Stimulated activated CD8-positive, alpha-beta memory T cell treated with anti-CD3 and anti-CD28 coated beads, Interleukin-15, amount 100 ng/mL, for 24 hours (primary cell): ENCODE measurements at places on chromosomes 3 and 15.

DNA sequence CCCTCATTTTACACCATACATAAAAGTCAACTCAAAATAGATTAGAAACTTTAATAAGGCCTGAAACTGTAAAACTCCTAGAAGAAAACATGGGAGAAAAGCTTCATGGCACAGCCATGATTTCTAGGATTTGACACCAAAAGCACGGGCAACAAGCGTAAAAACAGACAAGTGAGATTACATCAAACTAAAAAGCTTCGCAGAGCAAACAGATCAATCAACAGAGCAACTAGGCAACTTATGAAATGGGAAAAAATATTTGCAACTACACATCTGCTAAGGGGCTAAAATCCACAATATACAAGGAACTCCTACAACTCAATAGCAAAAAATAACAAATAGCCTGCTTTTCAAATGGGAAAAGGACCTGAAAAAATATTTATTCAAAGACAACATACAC, 26.1 kb downstream of the ZNF148 start:
- DNase-seq: no peak

DNA sequence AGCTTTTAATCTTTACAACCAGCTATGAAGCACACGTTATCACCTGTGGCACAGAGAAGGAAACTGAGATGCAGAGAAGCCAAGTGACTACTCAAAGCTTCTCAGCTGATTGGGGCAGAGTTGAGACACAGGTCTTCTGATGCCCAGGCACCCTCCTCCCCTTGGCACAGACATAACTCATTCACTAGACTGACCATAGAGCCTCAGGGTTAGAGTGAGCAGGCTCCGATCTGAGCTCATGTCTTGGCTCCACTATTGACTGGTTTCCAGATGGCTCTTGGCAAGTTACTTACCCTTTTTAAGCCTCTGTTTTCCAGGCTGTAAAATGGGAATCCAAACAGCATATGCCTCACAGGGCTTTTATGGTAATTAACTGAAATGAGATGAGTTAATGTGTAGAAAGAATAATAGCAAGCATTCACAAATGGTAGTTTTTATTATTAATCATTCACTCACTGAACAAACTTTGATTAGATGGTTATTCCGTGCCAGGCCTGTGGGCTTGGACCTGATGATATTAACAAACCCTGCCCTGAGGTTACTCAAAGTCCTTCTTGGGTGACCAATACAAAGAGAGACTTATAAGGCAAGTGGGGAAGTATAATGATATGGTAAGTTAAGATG, 184.3 kb downstream of the ANXA2 start:
- DNase-seq: no peak

DNA sequence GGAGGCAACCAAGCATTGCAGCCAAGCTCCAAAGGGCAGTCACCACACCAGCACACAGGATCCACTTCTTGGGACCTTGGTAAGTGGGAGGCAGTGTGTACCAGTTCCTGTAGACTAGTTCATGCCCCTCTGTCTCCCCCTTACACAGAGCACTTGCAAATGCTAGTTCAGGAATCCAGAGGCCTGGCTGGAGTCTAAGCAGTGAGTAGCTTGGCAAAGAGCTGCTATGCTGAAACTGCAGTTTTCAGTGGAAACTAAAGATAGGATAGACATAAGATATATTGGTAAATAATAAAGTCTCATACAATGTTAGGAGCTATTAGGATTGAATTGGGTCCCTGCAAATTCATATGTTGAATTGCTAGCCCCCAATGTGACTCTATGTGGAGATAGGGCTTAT, 13.9 kb upstream of the SLC41A3 start:
- no peak for DNase-seq

GRCh38 chr3:43613976-43614375, 7.8 kb downstream of the ANO10 start:
- DNase-seq: no peak

DNA sequence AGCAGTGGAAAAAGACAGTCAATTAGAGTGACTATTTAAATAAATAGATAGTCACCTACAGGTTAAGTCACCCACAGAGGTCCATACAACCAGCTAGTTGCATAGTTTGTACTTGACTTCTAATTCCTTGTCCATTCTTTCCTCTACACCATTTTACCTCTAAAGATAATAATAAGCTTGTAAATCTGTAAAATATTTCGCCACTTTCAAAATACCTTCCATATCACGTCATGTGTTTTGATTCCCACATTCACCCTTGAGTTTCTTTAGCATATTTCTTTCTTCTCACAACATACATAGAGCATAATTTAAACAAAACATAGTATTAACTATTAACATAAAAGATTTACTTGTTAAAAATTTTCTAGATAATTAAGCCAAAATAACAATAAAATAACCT, 689.6 kb downstream of the MECOM start:
- no peak for DNase-seq

DNA sequence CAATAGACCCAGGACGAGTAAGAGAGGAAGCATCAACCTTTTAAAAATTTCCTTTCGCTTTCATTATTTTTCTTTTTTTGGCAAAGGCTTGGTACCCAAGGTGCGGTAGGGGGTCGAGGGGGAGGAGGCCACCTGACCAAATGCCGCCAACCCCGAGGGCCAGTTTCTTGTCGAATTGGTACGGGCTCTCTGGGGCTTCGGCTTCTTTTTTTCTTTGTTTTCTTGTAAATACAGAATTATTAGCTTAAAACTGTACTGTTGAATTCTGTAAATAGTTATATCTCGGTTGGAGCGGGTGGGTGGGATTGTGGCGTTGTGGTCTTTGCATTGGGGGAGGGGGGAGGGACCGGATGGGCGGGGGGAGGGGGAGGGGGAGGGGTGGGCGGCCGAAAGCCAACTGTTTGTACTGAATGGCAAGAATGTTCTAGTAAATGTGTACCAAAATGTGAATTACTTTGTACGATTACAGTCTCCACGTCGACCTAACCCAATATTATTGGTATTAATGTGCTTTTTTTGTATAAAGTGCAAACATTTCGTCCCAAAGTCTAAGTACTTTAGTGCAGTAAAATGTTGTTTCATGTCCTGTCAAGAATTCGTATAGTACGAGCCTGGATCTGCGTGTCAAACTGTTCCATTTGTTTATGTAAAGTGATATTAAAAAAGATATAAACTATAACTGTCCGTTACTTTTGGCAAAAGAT, 4.7 kb downstream of the ZIC1 start:
- DNase-seq: no peak

GRCh38 chr3:72537448-72537847, 310.8 kb downstream of the SHQ1 start:
- DNase-seq: no peak

GRCh38 chr3:44516230-44516629, 38.8 kb upstream of the ZNF445 start:
- no peak for DNase-seq

- DNase-seq: no peak
Observed at GRCh38 chr3:123028233-123028828, 768 bp upstream of the SEMA5B start.

GRCh38 chr15:90552162-90552928, 22.6 kb downstream of the CRTC3 start:
- DNase-seq: no peak

DNA sequence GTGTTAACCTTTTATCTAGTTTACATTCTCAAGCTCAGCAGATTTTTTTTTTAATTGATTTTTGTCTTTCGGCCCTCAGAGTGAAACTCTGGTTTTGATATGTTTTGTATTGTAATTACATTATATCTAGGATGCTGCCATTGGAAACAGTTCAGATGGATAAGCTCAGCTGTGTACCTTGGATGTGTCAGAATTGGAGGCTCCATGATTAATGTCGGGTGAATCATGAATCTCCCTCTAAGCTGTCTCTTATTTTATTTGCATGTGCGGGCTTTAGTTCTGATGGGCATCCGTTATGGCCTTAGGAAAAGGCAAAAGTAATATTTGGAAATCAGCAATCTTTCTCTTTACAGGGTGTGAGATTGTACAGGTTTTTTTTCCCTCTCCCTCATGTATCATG, 4.2 kb downstream of the PTPRG start:
- DNase-seq: no peak

DNA sequence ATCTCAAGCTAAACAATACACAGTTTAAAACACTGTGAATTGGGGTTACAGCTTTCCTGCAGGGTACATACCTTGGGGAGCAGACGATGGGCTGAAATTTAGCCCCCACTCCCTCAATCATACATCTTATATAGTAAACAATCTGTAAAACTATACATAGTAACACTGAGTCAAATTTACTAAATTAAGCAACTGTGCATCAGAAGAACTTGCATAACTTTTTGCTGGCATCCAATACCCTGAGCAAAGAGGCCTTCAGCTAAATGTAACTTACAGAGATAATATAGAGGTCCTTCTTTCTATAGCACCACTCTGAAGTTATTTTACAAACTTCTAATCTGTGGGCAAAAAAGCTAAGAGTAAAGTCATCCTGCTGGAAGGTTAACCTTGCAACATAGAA, 603.6 kb upstream of the TGFBR2 start:
- no peak for DNase-seq

DNA sequence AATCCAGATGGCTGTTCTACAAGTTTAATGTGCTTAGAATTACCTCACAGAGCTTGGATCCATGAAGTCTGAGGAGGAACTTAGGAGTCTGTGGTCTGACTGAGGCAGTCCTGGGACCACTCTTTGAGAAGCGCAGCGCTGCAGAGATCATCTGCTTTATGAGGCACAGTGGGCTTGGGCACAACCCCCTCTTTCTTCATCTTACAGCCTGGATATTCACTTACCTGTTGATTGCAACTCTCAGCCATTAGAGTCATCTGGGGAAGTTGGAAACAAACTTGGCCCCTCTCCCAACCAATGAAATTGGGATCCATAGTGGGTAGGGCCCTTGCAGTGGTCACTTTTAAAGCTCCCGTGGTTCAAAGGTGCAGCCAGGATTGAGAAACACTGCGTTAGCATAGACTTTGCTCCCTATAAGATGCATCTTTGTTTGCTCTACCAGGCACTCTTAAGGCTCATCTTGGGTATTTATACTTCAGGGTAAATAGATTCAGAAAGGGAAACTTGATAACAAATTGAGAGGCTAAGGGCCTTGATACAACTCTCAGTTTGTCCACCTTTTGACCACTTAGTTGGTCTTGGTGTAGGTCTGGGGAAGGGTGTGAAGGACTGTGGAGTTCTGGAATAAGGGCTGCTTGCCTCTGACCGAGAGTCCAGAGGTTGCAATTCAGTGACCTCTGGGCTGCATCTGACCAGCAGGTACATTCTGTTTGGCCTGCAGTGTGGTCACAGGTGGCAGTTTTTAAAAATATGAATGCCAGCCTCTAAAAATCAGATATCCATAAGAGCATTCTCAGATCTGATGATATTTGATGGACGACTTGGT, 22.8 kb downstream of the FEM1B start:
- DNase-seq: no peak

GRCh38 chr15:72923289-72923688, 129.0 kb upstream of the NEO1 start:
- no peak for DNase-seq

DNA sequence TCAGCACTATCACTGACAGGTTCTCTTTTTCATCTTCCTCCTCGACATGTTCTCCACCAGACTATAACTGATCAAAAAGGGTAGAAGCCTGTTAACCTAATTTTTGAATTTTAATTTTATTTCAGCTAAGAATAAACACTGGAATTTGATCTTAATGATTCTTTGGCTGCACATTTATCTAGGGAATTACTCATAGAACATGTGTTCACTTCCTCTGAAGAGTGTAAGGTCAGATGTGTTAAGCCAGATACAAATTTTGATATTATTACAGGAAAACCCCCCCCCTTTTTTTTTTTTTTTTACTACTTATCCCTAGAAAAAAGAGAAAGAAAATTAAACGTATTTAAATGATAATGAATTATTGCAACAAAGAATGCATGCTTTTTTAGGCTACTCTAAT, 15.0 kb downstream of the DCBLD2 start:
- no peak for DNase-seq

GRCh38 chr3:194057570-194058188, 78.3 kb upstream of the HES1 start:
- DNase-seq: no peak

DNA sequence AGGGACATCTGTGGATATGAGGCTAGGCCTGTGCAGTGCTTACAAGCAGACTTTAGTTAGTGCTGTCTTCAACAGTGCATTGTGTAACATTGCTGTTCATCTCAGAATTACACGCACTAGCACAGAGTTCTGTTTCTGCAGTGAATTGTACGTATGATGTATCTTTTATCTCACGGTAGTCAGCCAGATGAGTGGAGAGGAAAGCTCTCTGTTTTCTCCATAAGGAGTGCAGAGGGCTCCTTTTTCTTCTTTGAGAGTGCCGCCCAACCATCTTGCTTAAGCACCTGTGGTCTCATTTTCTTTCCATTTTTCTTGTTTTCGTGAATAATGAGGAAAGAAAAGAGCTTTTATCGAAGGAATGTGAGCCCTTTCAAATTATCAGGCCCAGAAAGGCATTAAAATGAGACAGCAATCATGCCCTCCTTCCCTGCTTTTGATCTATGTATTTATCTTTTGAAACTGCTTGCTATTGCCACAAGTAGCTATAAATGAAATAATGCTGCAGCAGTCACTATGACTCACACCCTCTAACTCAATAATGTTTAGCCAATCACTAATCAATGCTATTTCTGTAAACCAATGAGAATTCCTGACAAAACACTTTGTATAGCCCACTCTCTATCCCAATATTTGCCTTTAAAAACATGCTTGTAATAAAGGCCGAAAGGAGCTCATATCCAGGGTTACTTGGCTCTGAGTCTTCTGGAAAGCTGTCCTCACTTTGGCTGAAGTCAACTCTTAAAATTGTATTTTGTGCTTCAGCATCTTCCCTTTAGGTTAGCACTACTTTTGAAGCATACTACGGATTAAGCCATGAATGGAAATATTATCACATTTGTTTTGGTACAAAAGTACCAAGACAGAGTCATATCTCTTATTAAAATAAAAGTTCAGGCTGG, 226.0 kb upstream of the P2RY1 start:
- no peak for DNase-seq

GRCh38 chr15:85755942-85756341, 38.8 kb downstream of the KLHL25 start:
- no peak for DNase-seq

DNA sequence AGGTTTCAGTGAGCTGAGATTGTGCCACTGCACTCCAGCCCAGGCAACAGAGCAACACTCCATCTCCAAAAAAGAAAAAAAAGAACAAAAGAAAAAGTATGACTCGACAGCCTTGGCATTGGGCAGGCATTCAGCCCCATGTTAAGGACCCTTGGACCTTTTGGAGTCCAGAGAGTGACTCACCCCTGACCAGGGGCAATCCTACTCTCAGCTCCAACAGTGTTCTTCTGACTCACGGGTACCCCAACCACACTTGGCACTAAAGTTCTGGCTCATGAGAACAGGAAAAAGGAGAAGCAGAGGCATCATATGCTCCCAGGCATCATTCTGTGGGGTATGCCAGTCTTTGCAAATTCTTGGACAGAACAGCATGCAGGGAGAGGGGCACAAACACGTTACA, 252.4 kb upstream of the HES1 start:
- no peak for DNase-seq

DNA sequence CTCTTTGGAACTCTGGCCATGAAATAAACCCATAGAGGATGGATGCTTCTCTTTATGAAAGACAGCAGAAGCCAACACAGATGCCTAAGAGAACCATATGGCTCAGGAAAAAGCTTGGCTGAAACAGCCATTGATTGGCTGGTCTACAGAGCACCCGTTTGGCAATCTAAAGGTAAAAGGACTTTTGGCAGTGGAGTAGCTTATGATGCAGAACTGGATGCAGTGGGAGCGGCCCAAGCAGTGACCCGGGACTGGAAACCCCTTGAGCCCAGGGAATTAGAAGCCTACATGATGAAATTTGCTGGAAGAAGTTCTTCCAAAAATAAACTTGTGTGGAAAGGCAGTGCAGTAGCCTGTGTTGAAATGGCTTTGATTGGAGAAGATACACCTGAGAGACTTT, 360.2 kb downstream of the NR2F2 start:
- no peak for DNase-seq

GRCh38 chr3:63385629-63386028, 107.5 kb downstream of the SYNPR start:
- no peak for DNase-seq
